ENCODE measurements at places on chromosomes 6 and 20.

DNA sequence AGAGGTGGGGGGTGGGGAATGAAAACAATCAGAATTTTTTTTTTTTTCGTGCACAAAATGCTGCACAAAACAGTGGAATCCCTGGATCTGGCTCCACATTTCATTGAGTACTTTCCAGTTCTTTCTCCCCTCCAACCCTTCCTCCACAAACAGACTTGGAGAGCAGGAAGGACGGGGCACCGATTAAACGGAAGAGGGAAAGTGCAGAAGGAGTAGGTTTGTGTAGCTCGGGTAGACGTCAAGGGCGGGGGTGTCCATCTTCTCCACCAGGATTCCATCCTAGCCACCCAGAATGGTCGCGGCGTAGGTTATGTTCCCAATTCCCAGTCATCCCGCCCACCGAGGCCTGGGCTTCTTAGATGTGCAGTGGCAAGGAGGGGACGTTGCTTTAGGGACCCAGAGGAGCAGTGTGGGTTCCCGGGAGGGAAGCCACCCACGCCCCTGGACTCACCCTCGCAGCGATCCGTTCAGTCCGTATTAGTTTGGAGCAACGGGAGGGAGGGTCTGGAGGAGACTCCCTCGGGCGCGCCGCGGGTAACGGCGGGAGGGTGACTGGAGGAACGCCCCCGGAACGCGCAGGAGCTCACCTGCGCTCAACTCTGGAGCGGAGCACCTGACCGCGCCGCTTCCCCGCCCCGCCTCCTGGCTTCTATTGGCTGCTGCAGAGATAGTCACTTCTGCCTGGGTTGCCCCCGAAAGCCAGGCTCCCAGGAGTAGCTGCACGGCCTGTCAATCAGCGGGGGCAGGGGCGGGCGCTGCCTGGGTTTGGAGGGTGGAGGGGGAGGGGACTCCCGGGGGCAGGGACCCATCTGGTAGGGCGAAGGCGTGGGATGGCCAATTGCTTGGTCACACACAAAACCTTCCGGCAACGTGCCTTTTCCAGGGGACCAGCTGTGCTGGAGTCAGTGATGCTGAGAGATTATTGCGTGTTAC is at the start of gene ENPP5:
TSS of gene ENPP5 (minus strand) at position 624 of the 933 bp plus-strand sequence. CDS start 2,718 bp downstream, outside the sequence.
- DNase-seq: peak; percentile 96

DNA sequence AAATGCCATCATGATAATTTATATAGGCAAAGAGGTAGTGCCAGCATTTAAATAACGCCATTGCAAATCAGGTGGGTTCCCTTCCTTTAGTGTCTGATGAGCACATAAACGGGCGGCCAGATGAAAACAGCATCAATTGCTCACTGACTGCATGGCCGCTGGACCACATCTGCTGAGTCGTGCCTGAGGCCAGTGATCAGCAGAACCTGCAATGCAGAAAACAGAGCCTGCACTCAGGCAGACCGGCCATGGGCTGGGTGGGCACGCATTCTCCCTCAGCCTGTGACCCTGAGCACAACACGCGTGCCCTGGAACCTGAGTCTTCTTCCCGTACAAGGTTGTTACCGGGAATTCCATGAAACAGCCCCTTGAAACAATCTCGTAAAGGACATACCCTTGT is 144.0 kb upstream of the THBS2 start:
- no peak for DNase-seq

DNA sequence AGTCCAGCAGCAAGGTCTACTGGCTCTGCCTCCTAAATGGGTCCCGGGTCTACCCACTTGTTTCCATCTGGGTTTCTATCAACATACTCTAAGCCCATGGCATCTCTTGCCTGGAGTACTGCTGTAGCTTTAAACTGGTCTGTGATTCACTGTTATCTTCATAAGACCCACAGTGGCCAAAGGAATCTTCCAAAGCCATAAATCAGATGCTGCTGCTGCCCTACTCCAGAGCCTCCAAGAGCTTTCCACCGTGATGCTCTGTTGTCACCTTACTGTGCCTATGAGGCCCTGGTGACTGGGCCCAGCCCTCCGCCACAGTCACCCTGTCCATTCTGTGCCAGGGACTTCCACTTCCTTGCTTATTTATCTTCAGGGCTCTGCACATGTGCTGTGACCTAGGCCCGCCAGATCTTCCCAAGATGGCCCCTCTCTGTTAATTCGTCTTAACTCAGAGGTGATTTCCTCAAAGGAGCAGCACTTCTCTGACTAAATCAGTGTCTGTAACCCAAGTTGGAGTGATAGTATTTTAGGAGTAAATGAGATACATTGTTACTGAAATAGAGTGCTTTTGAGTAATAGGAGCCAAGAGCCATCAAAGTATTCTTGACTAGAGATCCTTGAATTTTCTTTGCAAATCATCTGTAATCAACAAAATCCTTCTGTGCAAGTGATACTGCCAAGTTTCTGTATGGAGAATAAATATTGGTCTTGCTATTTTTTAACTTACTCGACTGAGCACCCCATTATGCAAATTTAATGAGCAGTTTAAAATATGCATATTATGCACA is 102.5 kb downstream of the PPP1R14C start:
- DNase-seq: no peak

GRCh38 chr6:38176797-38177751 is 357.5 kb downstream of the ZFAND3 start:
- no peak for DNase-seq

DNA sequence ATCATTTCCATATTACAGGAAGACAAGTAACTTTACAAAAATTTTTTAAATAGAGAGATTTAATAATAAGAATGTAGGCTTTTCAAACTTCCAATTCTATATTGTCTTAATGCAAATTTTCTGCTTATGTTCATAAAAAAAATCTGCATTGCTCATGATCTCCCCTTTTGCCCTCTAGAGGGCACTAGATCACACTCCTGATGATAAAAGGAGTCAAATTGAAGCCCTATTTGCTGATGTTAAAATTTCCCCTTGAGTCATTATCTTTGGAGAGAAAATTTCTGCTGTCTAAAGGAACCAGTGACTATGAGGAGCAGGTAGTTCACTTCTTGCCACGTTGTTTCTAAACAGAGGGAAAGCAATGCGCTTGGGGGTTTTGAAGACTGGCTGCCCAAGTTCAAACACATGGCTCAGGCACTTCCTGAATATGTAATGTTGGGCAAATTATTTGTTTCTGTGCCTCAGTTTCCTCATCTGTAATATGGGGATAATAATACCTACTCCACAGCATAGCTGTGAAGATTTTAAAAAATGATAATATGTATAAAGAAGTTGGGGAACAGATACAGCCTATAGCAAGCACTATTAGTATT is 874.2 kb downstream of the TFAP2A start:
- peak; percentile 4 for DNase-seq
